ENCODE measurements at places on chromosomes 12 and 14.

- no peak for DNase-seq
Observed at GRCh38 chr12:125393569-125393968, 328.3 kb downstream of the AACS start.

DNA sequence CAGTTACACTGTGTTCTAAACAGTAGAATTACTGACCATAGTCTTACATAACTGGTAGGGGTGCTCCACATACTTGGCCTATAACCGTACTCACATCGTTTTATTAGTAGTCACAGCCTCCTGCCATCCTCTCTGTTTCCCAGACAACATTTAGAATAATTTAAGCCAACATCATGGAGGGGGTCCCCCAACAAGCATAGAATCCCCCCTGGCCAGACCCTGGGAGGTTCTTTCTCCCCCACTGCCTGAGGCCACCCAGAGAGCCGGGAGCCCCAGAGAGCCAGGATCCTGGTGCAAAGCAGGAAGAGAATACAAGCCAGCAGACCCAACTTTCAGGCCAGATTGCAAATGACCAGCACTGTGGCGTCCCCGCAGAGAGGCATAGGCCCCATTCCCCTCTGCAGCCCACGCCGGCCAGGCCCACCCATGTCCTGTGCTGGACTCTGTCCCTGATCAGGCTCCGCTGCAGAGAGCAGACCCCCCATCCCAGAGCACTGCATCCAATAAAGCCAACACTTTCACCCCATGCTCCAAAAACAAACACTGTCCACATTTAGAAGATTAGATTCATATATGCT lies 195.2 kb downstream of the NTF3 start:
- no peak for DNase-seq

DNA sequence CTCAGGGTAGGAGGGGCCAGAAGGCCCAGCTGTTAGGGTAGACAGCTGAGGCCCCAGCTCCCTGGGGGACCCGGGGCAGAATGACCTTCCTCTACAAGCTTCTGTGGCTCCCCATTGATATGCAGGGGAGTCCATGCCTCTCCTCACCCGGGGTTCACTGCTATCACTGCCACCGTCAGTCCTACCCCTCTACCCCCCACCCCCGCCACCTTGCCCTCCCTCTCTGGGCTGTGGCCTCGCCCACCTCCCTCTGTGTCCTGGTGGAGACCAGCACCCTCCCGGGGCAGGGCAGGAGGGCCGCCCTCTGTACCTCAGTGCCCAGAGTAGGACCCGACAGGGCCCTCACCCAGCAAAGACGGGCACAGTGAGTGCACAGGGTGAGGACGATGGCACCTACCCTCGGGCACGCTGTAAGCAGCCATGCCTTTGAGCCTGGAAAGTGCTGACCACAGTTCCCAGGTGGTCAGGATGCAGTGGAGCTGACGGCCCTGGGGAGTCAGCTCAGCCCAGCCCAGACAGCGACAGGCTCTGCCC lies 88.4 kb upstream of the SFSWAP start:
- no peak for DNase-seq

- no peak for DNase-seq
Observed at GRCh38 chr12:125053821-125054220, 11.4 kb upstream of the AACS start.

GRCh38 chr14:103228076-103228806 lies 105.0 kb downstream of the TNFAIP2 start:
- no peak for DNase-seq

- no peak for DNase-seq
Observed at GRCh38 chr12:12486661-12487240, 75.9 kb downstream of the DUSP16 start.

DNA sequence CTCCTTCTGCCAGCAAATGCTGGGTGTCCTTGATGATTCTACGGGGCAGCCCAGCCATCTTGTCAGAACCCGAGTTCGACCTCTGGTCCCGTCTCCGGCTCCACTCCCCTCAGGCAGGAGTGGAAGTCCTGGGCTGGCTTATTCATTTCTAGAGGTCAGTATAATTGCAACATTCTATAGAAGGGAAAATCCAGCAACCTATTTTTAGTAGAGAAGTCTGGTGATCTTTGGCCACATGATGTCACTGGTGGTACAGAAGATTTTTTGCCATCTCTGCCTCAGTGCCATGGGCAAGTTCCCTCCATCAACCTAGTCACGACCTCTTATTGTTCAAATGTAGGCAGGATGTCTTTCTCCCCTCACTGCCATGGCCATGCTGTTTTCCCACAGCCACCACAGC lies 22.4 kb downstream of the OR10G2 start:
- no peak for DNase-seq

DNA sequence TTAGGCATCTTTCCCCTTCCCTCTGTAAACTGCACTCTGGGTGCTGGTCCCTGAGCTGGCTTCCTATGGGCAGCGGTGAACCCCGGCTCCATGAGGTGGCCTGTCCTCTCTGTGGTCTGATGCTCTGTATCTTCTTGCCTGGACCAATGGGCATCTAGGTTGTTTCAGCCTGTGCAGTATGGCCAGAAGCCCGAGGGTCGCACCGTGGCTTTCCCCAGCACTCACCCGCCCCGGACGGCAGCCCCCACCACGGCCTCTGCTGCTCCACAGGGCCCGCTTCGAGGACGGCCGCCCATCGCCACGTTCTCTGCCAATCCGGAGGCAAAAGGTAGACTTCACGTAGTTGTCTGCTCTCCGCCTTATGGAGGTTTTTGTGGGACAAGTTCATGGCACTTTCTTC lies 70.1 kb downstream of the EP400 start:
- DNase-seq: no peak

DNA sequence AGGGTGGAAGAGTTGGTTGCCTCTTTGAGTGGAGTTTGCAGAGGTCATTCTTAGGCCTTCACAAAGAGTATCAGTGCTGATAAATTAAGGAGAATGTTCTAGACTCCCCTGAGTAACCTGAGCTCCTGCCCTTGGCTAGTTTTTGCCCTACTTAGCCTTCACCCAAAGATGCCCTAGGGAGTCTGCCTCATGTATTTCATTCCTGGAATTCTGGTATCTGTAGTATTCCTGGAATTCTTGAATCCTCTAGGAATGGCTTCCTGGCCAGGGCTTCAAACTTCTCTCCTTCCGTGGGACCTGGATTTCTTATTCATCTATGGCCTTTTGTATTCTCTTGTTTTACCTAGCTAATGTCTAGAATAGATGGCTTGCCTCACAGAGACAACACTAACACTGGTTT lies 701.1 kb downstream of the NOVA1 start:
- DNase-seq: no peak

- DNase-seq: no peak
Observed at GRCh38 chr14:89565607-89566006, 148.6 kb upstream of the FOXN3 start.

DNA sequence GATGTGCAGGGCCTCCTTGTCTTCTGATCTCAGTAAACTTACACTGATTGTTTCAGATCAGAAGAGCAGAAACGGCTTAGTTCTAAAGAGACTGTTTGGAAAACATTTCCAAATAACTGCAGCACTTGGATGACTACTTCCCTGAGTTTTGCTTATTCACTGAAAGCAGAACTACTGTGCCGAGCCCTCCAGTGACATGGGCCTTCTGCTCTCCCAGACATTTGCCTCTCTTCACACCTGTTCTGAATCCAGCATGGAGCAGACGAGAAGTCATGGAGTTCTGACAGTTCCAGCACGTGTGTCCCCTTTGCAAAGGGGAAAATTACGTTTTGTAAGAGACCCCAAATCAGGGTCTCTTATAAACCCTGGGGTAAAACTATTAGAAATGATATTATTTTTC lies 31.4 kb downstream of the ETNK1 start:
- DNase-seq: no peak

GRCh38 chr14:60684203-60684602 lies 34.9 kb upstream of the SIX1 start:
- DNase-seq: no peak

DNA sequence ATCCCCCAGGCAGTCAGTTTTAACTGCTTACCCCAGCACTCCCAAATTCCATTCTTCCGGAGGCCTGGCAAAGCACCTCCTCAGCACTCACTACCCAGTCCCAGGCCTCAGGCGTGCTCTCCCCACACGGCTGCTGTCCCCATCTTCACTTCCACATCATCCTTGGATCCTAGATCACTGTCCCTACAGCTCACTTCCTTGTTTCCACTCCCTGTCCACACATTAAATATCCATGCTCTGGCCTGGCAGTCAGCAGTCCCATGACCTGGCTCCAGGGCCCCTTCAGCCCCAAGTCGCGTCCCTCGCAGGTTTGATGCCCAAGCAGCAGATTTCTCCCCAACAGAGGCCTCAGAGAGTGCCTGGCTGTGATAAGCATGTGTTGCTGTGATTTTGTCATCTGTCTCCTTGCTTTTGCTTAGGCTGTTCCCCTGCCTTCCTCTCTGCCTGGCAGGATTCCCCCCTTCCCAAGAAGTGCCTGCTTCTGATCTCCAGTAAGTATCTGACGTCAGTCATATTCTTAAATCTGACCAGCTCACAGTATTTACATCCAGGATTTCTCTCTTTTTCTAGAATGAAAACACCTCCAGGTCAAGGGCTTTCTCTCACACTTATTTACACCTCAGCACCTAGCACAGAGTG lies 241.7 kb downstream of the ZFP36L1 start:
- no peak for DNase-seq

DNA sequence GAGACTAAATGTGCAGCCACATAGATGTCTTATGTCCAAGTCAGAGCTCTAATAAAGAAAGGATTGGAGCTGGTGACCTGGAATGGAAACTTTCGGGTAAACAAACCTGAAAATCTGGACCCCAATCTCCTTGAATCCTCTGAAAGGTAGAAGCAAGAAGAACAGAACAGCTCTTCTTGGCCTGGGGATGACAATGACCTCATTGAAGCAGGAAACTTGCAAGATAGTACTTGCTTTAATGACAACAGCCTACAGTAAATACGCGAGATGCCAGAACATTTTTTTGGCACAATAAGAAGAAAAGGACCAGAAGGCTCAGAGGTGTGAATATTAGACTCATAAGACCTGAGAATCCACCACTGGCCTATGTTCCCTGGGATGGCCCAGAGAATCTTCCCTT lies 4.1 kb upstream of the PRIMA1 start:
- no peak for DNase-seq

- no peak for DNase-seq
Observed at GRCh38 chr12:118274066-118274465, 98.6 kb downstream of the TAOK3 start.

DNA sequence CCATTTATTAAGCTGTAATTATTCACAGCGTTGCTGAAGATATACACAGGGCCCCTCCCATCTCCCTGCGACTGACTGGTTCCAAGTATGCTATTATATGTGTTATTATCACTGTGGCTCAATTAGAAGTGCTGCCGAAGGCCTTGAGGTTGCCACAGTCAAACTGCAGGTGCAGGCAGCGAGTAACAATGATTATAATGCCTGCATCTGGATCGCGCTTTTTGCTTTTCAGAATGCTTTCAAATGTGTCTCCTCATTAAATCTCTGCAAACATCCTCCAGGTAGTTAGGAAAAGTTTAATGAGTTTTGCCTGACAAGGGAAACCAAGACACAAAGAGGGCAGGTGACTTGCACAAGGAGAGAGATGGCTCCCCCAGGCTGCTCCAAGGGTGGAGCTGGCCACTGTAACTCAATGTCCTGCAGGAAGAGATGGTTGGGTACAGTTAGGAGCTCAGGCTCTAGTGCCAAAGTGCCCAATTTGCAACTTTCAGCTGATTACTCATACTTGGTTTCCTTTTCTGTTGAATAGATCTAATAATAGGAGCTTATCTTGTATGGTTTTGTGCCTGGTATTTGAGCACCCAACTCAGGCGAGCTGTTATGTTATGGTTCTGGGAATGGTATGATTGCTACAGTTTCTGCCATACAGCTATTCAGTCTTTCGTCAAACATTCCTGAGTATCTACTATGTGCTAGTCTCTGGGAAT lies 1.7 kb upstream of the SYNE3 start:
- no peak for DNase-seq

GRCh38 chr14:38143170-38143569 lies 64.5 kb upstream of the SSTR1 start:
- DNase-seq: no peak

GRCh38 chr12:64679487-64680001 lies 69.2 kb downstream of the RASSF3 start:
- DNase-seq: peak; percentile 78

- DNase-seq: no peak
Observed at GRCh38 chr12:22172501-22172900, 126.5 kb downstream of the CMAS start.

DNA sequence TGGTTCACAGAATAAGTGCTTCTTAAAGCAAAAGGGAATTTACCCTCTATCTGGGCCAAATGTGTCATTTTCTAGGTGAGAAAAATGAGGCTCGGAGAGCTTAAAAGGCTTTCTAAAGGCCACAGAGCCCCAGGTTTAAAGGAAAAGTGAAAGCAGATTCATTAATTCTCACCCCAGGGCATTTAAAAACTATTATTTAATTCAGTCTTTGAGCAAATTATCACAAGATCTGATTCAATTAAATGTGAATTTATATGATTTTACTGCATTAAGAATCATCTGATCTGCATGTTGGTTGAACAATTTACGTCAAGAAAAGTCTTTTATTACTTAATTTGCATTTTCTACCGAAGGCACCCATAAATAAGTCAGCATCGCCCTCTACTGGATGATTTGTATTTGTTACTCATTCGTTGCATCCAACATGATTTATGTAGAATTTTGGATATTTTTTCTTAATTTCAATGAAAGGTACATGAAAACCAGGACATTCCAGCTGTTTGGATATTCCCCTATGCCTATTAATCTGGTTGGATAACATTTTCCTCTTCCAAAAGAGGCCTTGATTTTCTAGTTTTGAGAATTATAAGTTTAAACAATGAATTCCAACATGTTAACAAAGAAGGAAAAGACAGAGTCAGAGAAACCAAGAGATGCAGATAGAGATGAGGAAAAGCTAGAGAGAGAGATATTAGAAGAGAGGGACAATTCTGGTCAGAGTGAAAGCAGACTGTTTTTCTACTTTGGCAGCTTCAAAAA lies 19.1 kb upstream of the DHRS7 start:
- peak; percentile 68 for DNase-seq

GRCh38 chr12:55974308-55974730 lies 441 bp downstream of the RAB5B start:
- DNase-seq: peak; percentile 32

- no peak for DNase-seq
Observed at GRCh38 chr12:34625116-34625515, 602.8 kb downstream of the ALG10 start.

All from SW 1271 (cell line).